GM13976 (cell line): ENCODE measurements at places on chromosomes 11 and 22.

GRCh38 chr11:74043450-74043849, 34.6 kb upstream of the UCP3 start:
- no peak for DNase-seq

- DNase-seq: peak; percentile 42
These were observed 14.6 kb downstream of the PHLDA2 start for GRCh38 chr11:2914455-2915195.

GRCh38 chr11:43699870-43700269, 19.3 kb downstream of the HSD17B12 start:
- DNase-seq: no peak

- DNase-seq: no peak
These were observed 162.6 kb upstream of the CCDC179 start for GRCh38 chr11:23022854-23023253.

- no peak for DNase-seq
These were observed 51.8 kb upstream of the SLC22A12 start for GRCh38 chr11:64539239-64539638.

DNA sequence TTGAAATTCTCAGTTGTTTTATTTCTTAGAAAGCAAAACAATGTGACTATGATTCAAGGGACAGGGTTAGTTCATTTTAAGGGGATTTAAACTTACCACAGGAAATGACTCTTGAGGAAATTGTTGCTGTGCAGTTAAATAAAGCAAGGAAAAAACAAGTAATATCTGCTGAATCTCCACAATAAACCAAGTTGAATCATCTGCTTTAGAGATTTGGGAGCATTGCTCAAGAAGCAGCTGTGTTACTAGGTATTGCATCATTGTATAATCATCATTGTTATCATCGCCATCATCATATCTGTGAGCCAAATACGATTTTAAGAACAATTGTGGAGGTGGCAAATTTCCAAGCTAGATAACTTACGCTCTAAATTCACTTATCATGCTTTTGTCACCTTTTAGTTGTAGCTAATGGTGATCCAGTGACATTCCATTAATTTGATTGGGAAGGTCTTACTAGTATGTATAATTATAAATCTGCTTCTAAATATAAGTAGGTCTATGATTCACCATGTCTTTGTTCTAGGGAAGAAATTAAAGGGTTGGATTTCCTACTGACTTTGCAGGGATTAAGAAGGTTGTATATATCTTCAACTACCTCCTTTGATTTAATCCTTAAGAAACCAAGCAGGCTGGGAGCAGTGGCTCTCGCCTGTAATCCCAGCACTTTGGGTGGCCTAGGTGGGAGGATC, 19.9 kb downstream of the MMP10 start:
- no peak for DNase-seq

- peak; percentile 36 for DNase-seq
These were observed 512 bp upstream of the GRIA4 start for GRCh38 chr11:105609341-105609781.

GRCh38 chr11:95086151-95086550, 3.5 kb upstream of the ENDOD1 start:
- DNase-seq: no peak

DNA sequence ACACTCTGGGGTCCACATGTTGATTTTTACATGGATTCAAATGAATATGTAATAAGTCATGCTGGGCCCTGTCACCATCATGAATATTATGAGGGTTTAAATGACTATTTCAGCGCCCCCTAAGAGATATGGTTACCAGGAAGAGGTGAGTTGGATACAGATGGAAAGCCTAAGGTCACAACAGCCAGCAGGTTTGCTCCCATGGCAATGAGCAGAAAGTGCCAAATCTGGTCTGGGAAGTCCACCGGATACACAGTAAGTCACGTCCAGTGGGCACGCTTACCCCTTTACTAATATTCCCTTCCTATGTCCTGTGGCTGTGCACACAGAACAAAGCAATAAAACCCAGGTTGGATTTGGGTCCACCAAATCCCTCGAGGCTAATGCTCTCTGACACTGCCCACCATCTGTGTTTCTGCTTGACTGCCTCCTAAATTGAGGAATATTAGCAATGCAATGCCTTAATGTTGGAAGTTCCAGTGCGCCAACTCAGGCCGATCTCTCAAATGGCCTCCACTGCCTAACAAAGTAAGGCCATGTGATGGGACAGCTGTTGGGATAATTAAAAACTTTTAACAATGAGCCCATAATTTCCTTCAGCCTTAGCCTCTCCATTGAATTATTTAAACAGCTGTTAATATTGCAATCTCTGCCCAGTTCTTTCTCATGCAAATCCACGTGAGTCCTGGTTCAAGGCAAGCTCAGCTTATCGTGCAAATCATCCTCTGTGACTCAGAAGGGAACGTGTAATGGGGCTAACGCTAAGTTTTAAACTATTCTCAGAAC, 97.6 kb downstream of the SLC1A2 start:
- no peak for DNase-seq

GRCh38 chr11:27215471-27216269, 147.3 kb downstream of the CCDC34 start:
- DNase-seq: no peak

- DNase-seq: no peak
These were observed 24.0 kb downstream of the PRDM11 start for GRCh38 chr11:45170484-45170883.

GRCh38 chr11:45517171-45517770, 148.2 kb downstream of the CHST1 start:
- no peak for DNase-seq

DNA sequence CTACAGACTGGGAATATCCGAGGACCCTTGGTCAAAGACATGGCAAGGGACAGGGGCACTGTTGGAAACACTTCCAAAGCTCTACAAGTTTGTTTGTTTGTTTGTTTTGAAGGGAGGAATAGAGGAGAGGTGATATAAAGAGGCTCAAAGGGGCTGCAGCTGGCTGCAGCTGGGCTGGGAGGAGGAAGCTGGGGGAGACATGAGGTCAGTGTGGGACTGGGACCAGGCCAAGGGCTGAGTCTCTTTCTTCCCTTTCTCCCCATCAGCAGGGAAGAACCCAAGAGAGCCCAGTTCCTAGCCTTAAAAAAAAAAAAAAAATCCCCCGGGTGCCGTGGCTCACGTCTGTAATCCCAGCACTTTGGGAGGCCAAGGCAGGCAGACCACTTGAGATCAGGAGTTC, 5.0 kb downstream of the RHOG start:
- DNase-seq: no peak

DNA sequence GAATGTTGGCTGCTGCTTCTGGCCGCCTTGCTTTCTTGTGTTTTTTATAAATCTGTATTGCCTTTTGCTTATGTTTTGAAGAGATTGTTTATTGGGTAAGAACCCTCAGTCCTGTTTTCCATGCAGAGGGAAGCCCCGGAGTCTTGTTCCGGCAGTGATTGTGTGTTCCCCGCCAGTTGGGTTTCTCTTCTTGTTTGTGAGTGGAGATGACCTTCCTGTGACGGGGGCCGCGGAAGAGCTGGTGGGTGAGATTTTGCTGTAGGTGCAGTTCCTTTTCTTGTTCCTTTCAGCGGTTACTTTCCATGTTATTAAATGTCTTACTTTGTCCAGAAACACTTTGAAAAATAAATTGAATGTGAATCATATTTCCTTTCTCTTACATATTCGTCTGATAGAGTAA, 8.3 kb downstream of the TBC1D22A start:
- no peak for DNase-seq

DNA sequence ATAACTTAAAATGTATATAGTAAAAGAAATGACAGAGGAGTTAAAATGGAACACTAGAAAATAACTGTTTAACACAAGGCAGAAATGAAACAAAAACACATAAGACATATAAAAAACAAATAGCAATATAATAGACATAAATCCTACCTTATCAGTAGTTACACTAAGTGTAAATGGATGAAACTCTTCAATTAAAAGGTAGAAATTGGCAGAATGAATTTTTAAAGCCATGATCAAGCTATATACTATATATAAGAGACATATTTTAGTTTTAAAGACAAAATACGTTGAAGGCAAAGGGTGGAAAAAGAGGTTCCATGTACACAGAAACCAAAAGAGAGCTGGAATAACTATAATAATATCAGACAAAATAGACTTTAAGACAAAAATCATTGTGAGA, 4.9 kb upstream of the TMPRSS5 start:
- DNase-seq: no peak

DNA sequence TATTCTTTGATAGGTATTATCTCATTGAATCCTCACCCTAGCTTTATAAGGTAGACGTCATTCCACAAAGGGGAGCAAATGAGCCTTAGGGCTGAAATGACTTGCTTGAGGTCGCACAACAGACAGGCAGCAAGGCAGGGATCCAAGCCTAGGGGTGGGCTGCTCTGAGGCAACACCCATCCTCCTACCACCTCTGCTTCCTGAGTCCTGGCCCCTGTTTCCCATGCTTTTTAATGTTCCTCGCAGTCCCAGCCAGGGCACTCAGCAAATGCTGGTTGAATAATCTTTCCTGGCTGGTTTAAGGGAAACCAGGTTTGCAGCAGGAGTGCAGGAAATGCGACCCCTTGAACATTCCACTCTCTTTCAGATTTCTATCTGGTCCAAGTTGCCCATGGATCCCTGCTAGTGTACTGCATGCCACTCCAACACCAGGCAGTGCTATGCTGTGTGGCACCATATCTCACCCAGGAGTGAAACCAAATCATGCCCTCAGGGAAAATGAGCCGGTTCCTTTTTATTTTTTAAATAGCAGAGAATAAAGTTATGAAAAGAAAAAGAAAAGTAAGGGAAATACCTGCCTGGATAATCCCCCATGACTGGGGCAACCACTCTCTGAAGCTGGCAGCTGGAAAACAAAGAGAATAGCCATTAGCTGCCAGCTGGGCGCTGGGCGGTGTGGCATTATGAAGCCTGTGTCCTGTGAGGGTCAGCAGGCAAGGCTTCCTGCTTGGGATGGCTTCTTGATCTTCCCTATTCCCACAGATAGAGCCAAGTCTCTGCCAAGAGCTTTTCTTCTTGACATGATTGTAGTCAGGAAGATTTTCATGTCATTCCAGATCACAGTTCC, 21.8 kb downstream of the MICAL2 start:
- DNase-seq: no peak

DNA sequence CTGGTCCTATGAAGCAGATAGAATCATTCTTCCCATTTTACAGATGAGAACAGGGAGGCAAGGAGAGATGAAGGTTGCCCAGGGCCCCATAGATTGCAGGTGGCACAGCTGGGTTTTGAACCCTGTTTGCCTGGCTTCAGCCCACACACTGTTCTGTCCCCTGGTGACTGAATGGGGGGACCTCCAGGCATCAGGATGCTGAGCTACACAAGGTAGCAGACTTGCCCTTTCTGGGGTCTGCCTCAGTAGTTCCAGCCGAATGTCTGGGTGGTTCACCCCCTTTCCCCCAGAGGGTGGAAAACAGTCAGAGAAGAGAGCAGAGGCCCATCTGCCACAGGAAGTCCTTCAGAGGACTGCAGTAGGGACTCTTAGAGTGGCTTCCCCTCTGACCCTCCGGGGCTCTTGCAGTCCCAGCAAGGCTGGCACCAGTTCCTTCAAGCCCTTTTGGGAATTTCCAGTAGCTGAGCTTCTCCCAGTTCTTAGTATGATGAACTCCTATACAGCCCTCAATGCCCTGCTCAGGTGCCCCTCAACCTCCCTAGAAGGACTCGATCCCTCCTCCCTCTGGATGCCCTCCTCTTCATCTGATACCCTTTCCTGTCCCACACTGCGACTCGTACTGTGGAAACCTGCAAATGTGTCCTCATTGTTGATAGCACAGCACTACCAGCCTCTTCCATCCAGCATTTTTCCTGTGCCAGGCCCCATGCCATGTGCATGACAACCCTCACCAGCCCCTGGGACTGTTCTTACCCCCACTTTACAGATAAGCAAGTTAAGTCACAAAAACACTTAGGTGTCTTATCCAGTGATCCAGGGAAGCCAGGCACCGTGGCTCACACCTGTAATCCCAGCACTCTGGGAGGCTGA, 82.8 kb downstream of the IGLL1 start:
- no peak for DNase-seq

DNA sequence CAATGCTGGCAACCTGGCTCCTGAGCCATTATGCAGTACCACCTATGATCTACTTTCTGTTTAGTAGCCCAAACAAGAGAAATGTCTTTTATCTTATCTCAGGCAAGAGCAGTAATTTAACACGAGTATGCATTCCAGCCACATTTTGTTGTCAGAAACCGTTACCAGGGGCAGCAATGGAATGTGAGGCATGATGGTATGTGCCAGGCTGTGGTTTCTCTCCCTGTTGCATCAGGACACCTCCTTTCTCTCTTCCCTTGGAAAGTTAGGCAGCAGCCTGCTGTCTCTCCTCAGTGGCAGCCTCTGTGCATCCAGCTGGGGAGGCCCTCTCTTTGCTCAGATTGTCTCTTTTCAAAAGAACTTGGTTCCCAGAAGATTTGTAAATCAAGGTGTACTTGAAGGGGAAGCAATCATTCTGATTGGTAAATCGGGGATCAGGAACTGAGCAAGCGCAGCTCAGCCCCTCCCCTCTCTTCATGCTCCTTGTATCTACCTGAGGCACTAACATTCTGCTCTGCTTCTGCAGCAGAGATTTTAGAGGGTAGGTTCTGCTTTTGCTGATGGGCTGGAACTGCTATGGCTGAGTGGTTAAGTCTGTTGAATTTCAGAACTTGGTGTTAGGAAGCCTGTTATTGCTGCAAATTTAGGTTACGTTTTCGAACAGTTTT, 229.2 kb downstream of the ADAMTS15 start:
- no peak for DNase-seq

DNA sequence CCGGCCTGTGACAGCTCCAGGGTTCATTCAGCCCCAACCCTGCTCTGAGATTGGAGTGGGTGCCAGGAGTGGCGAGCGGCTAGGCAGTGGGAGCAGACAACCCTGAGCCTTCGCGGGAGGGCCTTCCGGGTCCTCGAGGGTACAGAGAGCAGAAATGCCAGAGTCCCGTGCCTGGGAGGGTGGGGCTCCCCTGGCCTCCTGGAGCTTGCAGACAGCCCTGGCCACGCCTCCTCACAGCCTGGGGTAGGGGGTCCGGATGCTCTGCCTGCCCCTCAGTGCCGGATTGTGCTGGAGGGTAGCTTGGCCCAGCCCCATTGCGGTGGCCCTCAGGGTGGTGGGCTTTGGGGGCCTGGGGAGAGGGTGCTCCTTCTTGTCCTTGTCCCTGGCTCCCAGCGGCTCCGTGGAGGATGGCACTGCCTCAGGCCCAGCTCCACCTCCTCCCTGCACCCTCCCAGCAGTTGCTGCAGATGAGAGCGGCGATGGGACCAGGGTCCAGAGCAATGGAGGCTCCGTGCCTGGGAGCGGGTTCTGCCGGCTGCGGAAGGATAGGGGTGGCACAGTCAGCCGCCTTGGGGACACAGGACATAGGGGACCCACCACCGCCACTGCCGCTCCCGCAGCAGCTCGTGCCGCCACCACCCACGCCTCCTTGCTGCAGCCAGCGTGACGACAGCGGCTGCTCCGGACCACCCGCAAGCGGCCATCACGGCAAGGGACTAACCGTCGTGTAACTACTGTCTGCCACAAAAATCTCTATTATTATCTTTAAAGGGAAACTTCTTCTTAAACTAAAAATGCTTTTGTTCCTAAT, 34.9 kb upstream of the OR10G7 start:
- DNase-seq: peak; percentile 54

- no peak for DNase-seq
These were observed 56.7 kb upstream of the CLPB start for GRCh38 chr11:72491001-72491400.

DNA sequence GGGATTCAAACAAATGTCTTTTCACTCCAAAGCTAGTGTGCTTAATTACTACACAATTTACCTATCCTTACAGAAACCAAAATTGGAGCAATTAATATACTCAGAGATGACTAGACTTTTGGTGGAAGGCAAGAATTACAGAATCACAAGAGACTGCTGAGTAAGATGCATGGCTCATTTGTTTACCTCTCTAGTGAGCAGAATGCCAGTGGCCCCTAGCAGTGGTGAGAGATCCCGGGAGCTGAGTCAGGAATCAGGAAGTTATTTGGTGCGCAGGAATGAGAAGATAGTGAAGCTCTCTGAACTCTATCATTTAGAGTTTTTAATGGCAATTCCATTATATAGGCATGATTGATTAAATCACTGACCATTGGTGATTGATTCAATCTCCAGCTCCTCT, 188.9 kb upstream of the SESN3 start:
- no peak for DNase-seq
